ENCODE measurements at places on chromosomes 13 and 19.

- no peak for DNase-seq
Observed at GRCh38 chr13:111390522-111391270, 70.3 kb downstream of the TEX29 start.

GRCh38 chr19:58409010-58409790, 751 bp downstream of the ZNF584 start:
- DNase-seq: no peak

- no peak for DNase-seq
Observed at GRCh38 chr13:26813980-26814348, 53.4 kb upstream of the GPR12 start.

DNA sequence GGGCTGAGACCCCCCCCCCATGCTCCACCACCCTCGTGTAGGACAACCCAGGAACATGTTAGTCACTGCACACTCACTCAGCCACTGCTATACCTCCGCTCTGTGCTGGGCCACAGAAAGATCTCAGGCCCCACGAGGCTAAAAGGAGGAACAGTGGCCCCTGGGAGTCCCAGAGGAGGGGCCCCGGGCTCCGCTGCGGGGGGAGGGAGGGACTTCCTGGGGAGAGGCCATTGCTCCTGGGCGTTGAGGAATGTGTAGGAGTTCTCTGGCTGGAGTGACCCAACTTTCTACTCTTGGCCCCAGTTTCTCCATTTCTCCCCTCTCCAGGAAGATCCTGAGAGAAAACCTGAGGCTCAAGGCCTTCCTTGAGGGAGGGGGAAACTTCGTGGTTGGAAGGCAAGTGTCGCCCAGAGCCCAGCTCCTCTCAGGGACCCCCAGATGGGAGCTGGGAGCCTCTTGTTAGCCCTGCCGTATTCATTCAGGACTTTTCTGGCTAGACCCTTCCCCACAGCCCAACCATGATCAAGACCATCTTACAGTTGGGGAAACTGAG, 13.6 kb downstream of the ONECUT3 start:
- no peak for DNase-seq

GRCh38 chr13:33057019-33057780, 41.0 kb downstream of the KL start:
- DNase-seq: no peak

- DNase-seq: no peak
Observed at GRCh38 chr19:55498246-55498840, 10.1 kb downstream of the SSC5D start.

- no peak for DNase-seq
Observed at GRCh38 chr19:8342316-8342683, 762 bp downstream of the KANK3 start.

- no peak for DNase-seq
Observed at GRCh38 chr13:93824286-93824685, 597.7 kb downstream of the GPC6 start.

DNA sequence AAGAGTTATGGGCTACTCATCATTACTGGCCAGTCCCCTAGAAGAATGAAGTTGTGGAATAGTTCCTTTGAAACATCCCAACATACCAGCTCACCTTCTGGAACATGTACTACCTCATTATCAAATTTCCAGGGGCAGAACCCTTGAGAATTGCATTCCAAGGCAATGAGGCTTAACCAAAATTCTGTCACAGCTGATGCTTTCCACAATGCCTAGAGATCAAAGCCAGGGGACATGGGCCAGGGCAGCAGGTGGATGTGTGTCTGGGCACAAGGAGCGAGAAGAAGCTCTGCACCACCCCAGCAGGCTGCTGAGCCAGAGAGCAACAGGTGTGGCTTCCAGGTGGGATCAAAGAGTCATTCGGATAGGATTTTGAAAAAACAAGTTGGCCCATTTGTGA, 362.1 kb downstream of the EFNB2 start:
- no peak for DNase-seq

GRCh38 chr19:31338069-31338776, 11.0 kb downstream of the TSHZ3 start:
- no peak for DNase-seq

DNA sequence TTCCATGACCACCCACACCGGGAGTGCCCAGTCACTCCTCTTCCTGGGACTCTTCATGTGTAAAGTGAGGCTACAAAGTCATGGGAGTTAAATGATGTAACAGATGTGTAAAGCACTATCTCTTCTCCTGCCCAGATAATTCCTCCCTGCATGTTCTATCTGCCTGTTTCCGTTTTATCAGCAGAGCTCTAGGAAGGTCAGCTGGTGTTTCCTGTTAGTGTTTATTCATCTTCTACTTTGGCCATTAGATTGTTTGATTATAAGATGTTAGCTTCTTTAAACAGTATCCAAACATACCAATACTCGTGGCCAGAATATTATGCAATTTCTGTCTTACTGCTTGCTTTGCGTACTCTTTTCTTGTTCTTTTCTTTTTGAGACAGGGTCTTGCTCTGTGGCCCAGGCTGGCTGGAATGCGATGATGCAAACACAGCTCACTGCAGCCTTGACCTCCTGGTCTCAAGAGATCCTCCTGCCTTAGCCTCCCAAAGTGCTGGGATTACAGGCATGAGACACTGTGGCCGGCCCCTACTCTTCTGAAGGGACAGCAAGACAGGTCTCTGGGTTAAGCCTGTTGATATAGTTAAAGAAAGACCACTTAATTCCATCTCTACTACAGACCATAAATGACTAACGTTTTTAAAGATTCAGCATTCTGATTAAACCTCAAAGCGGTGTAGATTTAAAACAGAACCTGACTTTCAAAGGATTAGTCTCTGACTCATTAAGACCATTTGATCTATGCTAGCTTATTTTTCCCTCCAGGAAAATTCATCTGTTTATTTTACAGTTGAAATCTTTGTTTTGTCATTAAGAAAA, 97.4 kb upstream of the AKAP11 start:
- no peak for DNase-seq

- no peak for DNase-seq
Observed at GRCh38 chr19:54600212-54600611, 6.8 kb downstream of the LILRA1 start.

- no peak for DNase-seq
Observed at GRCh38 chr13:67136157-67136556, 94.0 kb downstream of the PCDH9 start.

- DNase-seq: no peak
Observed at GRCh38 chr13:100203696-100204367, 114.9 kb downstream of the PCCA start.

GRCh38 chr19:29267701-29268100, 54.8 kb upstream of the UQCRFS1 start:
- no peak for DNase-seq

- DNase-seq: no peak
Observed at GRCh38 chr19:41862445-41862986, 2.5 kb downstream of the RPS19 start.

GRCh38 chr13:52428295-52428694, 22.1 kb downstream of the VPS36 start:
- no peak for DNase-seq

- DNase-seq: no peak
Observed at GRCh38 chr13:98482476-98483444, 94.1 kb downstream of the STK24 start.

GRCh38 chr19:46821512-46822409, 28.9 kb downstream of the AP2S1 start:
- peak; percentile 47 for DNase-seq

DNA sequence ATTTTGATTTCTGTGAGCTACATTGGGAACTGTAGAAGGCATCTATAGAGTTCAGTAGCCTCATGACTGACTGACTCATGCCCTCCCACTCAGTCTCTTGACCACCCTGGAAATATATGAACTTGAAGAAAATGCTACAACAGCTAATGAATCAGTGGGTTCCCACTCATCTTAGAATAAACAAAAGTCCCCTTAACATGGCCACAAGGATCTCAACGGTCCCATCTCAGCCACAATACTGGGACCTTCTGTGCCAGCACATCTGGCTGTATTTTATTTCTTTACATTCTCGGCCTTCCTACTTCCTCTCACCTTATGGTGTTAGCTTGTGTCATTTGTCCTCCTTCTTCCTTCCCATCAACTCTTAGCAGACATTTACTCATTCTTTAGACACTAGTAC, 619.8 kb downstream of the DCT start:
- DNase-seq: no peak

GRCh38 chr19:53541971-53542370, 4.0 kb downstream of the ZNF331 start:
- no peak for DNase-seq

DNA sequence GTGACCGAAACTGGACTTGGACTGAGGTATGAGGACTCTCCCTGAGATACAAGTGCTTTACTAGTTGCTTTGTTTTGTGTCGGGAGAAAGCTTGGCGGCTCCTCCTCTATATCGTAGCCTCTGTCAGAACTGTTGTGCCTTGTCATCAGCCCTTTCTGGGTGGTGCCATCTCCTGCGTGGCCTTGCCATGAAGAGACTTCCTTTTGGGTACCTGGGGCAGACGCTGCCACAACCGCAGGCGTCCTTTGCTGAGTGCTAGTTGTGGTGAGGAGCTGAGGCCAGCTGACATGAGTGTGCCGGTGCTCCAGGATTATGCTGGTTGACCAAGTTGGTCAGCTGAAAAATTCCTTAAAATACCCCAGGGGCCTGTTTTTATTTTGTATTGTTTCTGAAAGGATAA, 124.5 kb downstream of the AKAP11 start:
- DNase-seq: peak; percentile 26

DNA sequence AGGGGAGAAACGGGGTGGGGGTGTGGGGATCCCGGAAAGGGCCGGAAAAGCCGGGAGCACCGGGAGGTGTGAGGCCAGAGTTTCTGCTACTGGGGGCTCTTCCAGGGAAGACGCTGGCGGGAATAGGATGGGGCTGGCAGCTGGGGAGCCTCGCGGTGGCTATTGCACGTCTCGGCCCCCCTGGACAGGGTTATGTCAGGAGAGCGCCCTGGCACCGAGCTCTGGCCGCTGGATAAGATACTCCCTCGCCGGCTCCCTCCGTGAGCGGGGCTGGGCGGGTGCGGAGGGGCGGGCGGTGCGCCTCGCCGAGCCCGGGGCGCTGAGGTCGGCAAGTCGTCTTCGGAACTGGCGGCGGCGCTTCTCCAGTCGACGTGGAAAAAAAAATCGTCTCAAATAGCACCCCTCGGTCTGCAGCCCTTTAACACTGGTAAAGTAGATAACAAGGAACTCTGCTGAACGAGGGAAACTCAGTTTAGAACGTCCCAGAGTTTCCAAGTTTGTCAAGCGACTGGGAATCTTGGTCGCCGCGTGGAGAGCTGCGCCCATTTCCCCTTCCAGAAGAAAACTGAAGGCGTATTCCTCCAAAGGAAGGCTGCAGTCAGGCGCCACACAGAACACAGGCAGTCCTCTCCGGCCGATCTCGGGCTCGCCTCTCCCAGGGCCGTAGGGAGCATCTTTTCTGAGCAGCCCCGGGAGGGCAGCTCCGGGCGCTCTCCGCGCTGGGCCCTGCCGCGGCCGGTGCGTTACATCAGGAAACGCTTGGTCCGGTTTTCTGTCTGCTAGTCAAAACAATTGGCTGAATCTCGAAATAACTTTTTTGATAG, 115.1 kb downstream of the KCNRG start:
- DNase-seq: no peak

DNA sequence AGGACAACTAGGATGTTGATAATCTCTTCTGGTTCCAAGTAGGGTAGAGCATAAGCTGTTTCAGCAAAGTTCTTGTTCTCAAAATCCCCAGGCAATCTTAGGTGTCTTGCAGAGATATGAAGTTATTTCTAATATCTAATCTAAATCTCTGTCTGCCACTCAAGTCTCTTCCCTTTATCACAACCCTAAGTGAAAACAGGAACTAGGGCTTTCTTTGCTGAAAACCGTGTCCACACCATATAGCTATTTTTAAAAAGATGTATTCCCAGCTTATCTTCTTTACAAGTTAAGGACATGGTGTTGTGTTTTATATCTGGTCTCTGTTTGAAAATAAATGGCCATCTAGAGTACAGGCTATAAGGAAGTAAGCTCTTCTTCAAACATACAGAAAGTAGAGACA, 11.3 kb upstream of the RNASEH2B start:
- no peak for DNase-seq

DNA sequence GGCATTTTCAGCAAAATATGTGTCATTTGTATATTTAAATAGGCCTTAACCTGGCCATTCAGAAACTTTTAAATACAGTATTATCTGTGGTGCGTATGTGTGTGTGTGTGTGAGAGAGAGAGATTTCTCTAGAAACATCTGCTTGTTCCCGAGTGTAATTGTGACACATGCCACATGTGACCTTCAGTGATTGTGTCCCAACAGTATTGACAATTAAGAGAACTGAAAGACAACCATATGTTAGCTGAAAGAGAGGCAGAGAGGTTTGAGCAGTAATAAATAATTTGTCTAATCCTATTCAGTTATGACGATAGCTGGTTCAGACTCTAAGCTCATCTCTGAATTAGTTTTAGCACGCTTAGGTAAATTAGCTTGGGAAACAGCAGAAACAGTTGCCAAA, 1503.1 kb downstream of the PCDH9 start:
- no peak for DNase-seq

GRCh38 chr13:29801737-29802305, 48.6 kb downstream of the UBL3 start:
- no peak for DNase-seq

DNA sequence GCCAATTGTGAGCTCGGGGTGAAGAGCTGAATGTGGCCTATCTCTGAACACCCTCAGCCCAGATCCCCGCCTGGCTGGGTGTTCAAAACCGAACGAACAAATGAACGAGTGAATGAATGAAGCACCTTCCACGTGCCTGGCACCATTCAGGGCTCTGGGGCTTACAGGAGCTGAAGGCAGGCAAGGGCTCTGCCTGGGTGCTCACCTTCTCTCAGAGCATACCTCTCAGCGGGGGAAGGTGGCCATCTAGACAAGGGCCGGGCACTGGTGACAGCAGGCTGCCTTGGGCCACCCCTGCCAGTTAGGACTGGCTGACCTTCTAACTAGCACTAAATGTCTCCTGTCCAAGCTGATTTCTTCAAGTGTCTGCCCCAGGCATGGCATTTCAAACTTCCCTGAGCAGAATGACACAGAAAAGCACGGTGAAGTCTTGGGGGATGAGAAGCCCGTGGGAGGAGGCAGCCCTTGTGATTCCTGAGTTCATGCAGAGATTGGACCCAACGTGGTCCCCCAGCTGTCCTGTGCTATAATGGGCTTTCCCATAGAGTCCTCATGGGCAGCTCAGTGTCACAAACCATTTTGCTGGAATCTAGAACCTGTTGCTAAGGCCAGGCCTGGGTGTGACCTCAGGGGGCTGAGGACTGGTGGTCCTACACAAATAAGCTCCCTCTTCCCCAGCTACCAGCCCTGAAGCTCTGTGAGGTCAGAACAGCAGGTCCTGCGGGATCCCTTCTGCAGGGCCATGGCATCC, 27.9 kb upstream of the VSTM2B start:
- no peak for DNase-seq

GRCh38 chr13:109481040-109481439, 305.3 kb downstream of the IRS2 start:
- no peak for DNase-seq

- DNase-seq: no peak
Observed at GRCh38 chr13:112926993-112927392, 42.0 kb upstream of the MCF2L start.
